ENCODE measurements at places on chromosomes 5 and 9.

DNA sequence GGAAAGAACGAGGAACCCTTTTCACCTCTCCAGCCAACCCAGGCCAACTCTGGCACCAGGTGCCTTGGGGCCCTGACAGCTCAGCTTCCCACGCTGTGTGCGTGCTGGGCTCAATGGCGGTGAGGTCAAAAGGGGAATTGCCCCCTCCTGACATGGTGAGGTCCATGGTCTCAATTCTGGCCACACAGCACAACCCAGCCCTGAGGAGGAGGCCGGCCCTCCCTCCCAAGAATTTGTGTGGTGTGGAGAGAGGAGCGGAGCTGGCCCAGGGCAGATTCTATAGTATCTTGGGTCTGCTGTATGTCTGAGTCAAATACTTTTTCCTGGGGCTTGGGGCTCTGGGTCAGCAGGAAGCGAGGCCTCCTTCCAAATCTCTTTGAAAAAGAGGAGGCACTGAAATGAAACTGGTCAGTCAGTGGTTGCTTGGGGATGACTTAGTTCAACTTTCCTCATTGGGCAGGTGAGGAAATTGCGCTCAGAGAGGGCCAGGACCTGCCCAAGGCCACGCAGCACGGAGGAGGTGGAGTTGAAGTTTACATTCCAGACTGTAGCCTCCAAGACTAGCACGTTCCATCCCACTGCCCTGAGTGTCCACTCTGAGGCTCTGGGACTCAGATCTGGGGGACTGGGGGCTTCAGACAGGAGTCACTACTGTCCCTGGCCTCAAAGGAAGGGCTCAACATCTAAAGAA is 15.6 kb downstream of the COL27A1 start:
- no peak for DNase-seq

DNA sequence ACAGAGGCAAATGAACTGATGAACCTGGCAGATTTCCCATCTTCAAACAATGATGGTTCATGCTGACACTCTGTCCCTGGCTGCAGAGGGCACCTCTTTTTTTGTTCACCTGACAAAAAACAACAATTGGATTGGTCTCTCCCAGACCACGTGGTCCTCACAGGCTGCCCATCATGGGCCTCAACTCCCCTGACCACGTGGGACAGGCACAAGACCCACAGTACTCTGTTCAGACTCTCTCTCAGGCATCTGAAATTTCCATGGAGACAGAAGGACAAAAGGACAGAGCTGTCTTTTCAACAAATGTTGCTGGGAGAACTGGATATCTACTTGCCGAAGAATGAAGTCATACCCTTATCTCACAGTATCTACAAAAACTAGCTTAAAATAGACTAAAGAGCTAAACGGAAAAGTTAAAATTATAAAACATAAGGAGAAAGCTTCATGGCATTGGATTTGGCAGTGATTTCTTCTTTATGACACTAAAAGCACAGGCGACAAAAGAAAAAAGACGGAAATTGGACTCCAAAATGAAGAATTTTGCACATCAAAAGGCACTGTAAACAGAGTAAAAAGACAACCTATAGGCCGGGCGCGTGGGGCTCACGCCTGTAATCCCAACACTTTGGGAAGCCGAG is 12.2 kb upstream of the DRD1 start:
- no peak for DNase-seq

- DNase-seq = no peak
Measured at GRCh38 chr9:115018547-115019435, 88.4 kb upstream of the TNFSF8 start.

GRCh38 chr5:158054223-158055110 is 195.5 kb upstream of the CLINT1 start:
- DNase-seq = no peak

DNA sequence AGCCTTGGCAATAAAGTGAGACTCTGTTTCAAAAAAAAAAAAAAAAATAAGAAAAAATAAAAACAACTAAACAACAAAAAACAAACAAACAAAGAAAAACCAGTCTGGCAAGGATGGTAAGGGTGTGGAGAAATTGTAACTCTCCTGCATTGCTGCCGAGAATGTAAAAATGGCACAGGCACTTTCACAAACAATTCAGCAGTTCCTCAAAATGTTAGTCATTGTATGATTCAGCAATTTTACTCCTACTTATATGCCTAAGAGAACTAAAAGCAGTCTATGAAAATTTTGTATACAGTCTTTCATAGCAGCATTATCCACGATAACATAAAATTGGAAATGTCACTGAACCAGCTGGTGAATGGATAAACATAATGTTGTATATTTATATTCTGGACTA is 280.4 kb downstream of the CDH9 start:
- no peak for DNase-seq

DNA sequence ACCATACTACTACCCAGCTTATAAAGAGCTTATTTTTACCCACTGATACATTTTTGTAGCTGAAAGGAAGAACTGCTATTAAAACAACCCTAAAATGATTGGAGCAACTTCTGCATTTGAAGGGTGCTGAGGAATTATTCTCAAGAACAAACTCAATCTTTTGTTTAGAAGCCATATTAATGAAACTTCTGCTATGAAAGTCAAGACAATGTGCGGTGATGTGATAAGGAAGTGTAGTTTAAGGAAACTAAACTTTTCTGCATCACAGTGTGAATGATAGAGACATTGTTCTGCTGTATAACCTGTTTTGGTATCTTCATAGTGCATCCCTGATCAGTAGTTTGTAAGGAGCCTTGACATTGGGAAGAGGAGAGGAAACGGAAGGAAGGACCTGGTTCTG is 408.5 kb downstream of the TMEM38B start:
- DNase-seq = no peak

GRCh38 chr9:84671586-84672521 is 2.3 kb downstream of the NTRK2 start:
- no peak for DNase-seq

DNA sequence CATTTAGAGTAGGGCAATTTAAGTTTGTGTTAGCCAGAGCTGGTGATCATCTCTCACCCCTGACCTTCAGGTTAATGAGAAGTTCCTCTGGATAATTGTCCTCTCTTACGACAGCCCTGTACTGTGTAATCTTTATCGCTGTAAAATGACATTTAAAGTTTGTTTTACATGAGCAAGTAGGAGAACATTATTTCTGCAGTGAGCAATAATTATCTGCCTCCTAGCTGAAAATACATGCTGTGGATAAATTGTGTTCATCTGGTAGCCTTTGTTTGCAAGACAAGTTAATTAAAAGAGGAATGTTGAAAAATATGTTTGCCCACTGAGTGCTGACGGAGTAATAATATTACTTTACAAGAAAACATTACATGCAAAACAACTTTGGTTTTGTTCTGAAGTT is 1083.8 kb upstream of the NUDT12 start:
- DNase-seq = no peak

GRCh38 chr5:168443950-168444700 is 42.1 kb upstream of the RARS1 start:
- DNase-seq = no peak

GRCh38 chr5:159198063-159199036 is 11.0 kb downstream of the RNF145 start:
- no peak for DNase-seq

GRCh38 chr9:121292801-121293241 is 24.9 kb downstream of the GSN start:
- DNase-seq = no peak

- no peak for DNase-seq
Measured at GRCh38 chr5:75603371-75603770, 7.9 kb upstream of the ANKDD1B start.

- DNase-seq = no peak
Measured at GRCh38 chr5:40381676-40382363, 297.9 kb upstream of the PTGER4 start.

GRCh38 chr5:50767588-50767987 is 101.2 kb downstream of the PARP8 start:
- DNase-seq = no peak

GRCh38 chr5:153211076-153211475 is 279.4 kb upstream of the GRIA1 start:
- no peak for DNase-seq

- no peak for DNase-seq
Measured at GRCh38 chr9:27154908-27155307, 45.9 kb downstream of the TEK start.

GRCh38 chr5:103546858-103547257 is 15.7 kb downstream of the NUDT12 start:
- DNase-seq = no peak

DNA sequence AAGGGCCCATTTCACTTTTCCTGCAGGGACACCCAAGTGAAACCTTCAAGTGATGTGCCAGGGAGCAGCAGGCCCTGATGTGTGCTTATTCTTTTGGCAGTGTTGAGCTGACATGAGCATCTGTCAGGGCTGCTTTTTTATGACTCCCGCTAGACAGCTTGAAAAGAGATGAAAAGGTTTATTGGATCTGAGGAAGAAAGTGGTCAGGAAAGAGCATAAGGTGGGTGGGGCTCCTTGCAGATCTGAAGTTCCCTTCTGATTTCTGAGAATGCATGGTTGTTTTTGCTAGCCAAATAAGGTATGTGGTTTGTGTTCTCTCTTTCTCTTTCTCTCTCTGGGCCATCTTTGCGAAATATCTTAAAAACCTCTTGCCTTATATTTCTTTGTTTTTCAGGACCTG is 316.1 kb downstream of the DMRT2 start:
- DNase-seq = no peak

- no peak for DNase-seq
Measured at GRCh38 chr9:113219186-113219936, 1.7 kb downstream of the FKBP15 start.

- DNase-seq = no peak
Measured at GRCh38 chr5:141663506-141663905, 12.3 kb upstream of the FCHSD1 start.

DNA sequence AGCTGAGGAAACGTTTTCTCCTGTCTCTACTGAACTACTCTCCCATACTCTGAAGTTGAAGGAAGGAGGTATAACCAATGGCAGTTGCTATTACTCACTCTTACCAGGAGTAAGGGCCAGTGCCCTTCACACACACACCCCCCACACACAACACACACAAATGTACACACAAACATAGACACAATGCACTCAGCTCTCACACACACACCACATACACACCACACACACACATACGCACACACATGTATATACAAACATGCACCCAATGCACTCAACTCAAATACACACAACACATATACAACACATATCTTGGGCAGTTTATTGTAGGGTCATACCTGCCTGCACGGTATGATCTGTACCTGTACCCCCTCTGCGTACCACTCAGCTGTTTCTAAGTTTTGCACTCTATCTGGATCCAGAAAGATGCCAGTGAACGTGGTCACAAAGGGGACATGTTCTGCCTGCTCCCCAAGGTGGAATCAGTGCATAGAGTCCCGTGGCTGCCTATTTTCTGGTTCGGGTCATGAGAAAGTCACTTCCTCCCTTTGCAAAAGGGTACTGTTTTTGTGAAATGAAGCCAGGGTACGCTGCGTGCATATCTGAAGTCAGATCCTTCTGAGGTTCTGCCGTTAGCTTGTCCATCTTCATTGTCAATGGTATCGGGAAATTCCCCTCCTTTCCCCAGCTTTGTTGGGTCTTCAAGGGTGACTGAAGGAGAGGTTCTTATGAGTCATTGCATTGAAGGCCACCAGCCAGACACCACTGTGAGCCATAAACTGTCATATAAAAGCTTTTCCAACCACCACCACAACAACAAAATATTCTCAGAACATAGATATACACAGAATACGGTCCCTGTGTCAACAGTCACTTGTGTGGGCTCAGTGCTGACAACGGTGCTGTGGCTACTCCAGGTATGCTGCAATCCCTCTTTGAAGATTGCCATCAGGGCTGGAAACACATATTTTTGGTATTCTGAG is 131.9 kb downstream of the UGCG start:
- DNase-seq = no peak

- no peak for DNase-seq
Measured at GRCh38 chr5:10503997-10504793, 59.7 kb upstream of the ANKRD33B start.

GRCh38 chr9:38016375-38017135 is 52.5 kb downstream of the SHB start:
- DNase-seq = no peak

GRCh38 chr9:122463828-122464632 is 13.7 kb downstream of the OR1J1 start:
- no peak for DNase-seq

DNA sequence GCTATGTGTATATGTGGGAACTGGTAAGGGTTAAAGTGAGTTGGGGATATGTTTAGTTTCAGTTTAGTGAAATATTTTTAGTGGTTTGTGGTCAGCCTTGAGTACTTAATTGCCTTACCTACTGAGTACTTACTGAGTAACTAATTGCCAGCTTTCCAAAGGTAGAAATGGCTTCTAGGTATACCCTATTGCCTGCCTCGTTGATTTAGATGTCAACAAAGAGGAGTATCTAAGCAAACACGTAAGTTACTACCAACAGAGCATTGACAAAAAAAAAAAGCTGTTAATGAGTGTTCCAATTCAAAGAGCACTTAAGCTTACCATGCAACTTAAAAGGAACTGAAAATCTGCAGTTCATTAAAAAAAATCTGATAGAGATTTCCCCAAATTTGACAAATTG is 8.8 kb downstream of the ATP10B start:
- no peak for DNase-seq

- no peak for DNase-seq
Measured at GRCh38 chr5:64585646-64586045, 79.8 kb downstream of the RGS7BP start.

- DNase-seq = no peak
Measured at GRCh38 chr9:114591291-114591787, 3.8 kb downstream of the ATP6V1G1 start.

DNA sequence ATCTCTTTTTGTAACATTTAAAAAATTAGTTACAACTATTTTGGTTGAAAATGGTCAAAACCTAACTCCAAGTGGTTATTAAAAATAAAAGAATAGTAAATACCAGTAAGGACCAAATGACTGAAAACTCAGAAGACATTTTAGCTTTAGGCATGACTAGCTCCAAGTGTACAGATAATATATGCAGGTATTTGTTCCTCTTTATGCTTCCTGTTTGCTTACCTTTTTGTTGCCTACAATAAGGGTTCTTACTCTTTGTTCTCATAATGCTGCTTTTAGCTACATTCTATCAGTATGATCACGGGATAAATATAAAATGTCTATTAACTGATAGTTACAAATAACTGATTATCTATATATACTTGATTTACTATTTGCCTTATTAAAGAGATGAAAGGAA is 259.6 kb downstream of the CDH12 start:
- DNase-seq = no peak

GRCh38 chr5:165304193-165304827 is 1798.9 kb downstream of the MAT2B start:
- DNase-seq = no peak

GRCh38 chr9:3419893-3420292 is 105.9 kb downstream of the RFX3 start:
- no peak for DNase-seq

GRCh38 chr9:101601904-101602765 is 7.4 kb upstream of the PPP3R2 start:
- DNase-seq = no peak

DNA sequence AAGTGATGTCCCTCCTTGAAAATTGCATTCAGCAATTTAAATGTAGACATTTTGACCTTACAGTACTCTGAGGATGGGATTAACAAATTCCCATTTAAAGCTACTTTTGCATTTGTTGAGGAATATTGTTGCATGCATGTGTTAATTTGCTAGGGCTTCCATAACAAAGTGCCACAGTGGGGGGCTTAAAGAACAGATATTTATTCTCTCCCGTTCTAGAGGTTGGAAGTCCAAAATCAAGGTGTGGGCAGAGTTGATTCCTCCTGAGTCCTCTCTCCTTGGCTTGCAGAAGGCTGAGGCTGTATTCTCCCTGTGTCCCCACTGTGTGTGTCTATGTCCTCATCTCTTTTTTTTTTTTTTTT is 51.8 kb upstream of the CDK20 start:
- DNase-seq = no peak
